Dermis microvascular lymphatic vessel endothelial cell (primary cell): ENCODE measurements at places on chromosomes 1 and 21. TPM values are rescaled to one million over a fixed set of nuclear protein-coding genes. Genes with fewer than 3 reads are reported as not detected.

The C1orf116 gene
- not detected in 2 replicates for total RNA-seq

The CFHR3 gene
- total RNA-seq = under 0.01 TPM in 1 of 2 replicates, not detected in the other

DNA sequence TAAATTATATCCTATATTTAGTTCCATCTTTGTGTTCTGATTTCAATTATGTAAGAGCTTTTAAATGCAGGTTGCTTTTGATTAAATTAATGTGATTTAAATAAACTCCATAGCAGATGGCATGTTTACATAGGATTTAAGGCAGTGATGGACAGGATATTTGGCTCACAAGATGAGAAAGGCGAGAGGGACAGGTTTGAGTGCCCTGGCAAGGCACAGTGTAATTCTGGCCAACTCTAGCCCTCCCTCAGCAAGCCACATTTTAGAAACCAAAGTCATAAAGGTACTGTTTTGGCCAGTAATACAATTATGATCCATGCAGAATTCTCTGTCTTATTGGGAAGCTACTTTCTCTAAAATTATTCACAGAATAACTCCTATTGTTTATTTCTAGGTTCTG, 50.6 kb upstream of the C1orf146 start:
- no peak for DNase-seq

DNA sequence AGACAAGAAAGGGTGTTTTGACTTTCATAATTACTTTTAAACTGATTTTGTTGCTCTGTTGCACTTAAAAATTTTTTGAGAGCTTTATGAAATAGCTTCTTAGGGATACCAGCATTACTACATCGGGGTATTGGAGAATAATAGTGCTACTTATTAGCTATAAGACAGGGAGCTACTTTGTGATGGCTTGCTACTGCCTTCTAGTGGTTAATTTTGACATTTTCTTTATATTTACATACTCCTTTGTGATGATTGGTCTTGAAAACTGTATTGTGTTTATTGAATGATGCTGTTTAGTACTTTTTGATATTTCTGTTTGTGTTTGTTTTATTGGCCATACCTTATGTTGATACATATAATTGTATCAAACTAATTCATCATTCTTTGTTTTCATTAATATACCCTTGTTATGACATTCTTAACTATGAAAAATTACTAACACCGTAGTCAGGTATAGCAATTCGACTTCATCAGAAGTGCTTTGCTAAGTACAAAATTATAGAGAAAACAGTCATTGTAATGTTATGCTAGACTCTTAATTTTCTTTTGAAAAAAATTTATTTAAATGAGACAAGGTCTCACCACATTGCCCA, 85.5 kb downstream of the CLIC4 start:
- DNase-seq = peak; percentile 83

DNA sequence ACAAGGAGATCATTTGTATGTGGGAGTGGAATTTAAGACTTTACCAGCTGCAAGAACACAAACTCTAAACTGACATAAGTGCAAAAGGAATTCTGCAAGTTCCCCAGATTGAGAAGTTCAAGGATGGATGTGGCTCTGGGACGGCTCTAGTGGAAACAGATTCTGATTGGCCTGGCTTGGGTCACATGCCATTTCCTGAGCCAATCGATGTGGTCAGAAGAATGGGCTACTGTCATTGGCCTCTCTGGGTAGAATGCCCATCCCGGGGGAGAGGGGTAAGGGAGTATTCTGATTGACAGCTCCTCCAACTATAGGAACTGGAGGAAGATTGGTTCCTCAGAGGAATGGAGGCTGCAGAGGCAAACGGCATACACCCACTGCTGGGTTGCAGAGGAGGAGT, 6.0 kb upstream of the IFNLR1 start:
- DNase-seq = no peak

- DNase-seq = peak; percentile 93
Observed at GRCh38 chr1:225655509-225656258, 2.8 kb upstream of the ENAH start.

DNA sequence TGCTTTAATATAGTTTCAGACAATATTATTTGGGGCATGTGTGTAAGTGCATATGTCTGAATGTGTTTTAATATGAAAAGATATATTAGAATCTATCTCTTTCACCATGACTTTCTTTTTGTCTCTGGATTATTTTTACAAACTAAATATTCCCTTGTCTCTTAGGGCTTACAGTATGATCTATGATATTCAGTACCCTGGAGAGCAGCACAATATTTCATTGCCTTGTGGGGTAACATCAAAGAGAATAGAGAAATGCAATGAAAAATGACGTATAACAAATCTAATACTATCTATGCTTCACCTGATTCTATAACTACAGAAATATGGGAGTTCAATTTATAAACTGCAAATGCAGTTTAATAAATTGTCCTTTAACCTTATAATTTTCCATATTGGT, 2084.5 kb downstream of the MRPL39 start:
- DNase-seq = no peak

- DNase-seq = no peak
Observed at GRCh38 chr1:48563021-48563420, 91.0 kb upstream of the SPATA6 start.
